Dorsolateral prefrontal cortex (tissue), 122 donors: ENCODE measurements at places on chromosomes 1 and 21.

DNA sequence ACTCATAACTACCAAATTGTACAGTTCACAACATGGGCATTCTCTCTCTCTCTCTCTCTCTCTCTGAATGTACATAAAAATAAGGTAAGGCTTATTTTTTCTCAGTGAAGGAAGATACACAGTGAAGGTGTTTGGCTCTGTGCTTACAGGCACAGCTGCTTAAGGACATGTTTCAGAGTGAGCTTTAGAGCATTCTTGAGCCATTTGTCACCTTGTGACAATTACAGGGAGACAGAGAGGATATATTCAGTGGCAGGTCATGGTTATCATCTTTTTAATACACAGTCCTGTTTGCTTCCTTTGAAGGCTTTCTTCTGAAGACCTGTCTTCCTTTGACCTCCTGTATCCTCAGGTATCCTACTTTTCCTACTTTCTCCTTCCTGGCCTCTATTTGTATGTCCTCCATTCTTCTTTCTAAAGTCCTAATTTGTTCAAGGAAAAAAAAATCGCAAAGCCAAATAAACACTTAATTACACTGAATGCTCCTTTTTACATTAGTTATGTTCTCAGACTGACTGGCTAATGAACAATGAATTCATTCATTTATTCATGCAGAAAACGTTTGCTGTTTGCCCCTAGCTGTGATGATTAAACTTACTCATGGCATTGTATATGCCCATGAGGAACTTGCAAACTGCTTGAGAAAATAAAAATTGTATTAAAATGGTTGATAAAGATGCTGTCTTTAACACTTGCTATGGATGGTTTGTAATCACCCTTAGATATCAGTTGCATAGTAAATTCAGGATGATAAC, 33.4 kb downstream of the HSD17B7 start:
- DNase-seq, result no peak

DNA sequence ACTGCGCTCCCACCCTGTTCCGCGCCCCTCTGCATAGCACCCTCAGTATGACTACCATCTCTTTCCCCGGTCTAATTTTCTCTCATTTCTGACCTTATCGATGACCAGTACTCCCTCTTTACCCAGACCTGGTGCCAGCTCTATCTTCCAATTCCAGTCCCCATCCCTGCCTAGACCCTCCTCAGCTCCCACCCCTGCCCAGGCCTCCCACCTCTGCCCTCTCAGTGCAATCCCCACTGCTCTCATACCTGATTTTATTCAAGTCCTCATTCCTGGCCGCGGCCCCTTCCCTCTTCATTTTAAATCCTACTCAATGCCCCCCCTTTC, 1.3 kb downstream of the USP24 start:
- no peak for DNase-seq

GRCh38 chr1:44608141-44608540, 66.1 kb downstream of the TMEM53 start:
- DNase-seq, result no peak

- no peak for DNase-seq
Measured at GRCh38 chr1:23215751-23216449, 1.4 kb downstream of the HTR1D start.

DNA sequence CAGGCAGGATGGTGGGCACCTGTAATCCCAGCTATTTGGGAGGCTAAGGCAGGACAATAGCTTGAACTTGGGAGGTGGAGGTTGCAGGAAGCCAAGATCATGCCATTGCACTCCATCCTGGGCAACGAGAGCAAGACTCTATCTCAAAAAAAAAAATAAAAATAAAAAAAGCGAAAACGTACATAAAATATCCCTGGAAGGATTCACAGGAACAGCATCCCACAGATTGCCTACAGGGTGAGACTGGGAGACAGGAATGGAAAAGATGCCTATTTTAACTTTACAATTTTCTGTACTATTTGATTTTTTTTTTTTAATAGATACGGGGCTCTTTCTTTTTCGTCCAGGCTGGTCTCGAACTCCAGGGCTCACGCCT, 604 bp upstream of the NBPF3 start:
- no peak for DNase-seq

DNA sequence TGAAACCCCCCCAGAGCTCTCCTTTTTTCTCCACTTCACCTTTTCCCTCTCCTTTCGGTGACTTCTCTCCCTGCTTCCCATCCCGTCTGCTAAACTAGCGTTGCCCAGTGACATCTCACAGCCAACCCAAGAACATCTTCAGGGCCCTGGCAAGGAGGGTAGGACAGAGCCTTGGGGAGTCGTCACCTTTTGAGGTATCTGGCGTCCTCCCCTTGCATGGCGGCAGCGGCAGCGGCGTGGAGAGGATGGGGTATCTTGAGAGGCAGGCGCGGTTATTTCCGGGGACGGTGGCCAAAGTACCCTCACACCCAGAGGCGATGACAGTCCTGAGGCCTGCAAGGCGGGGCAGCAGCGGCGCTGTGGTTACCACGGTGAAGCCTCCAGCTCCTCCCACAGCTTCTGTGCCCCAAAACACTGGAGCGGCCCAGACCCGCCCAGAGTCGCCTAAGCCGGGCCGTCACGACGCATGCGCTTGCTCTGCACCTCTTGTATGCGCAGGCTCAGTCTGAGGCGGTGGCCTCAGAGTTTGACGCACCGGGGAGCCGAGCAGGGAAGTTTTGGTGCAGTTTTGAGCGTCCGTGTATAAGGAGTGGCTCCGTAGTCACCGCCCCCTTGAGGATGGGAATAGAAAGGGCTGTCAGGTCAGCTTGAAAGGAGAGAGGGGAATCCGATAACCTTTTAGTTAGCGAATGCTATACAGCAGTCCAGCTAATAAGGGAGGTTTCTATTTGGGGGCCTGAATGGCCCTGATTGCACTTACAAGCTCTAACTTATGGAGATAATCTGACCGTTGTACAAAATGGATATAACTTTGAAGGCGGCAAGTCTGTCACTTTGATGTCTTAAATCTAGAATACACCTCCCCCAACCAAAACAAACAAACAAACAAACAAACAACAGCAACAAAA, at the start of gene KIFAP3:
Gene KIFAP3 (minus strand): TSS at position 446 of the 908 bp plus-strand sequence. CDS start 228 bp downstream, at position 218.
- peak; percentile 90 for DNase-seq

DNA sequence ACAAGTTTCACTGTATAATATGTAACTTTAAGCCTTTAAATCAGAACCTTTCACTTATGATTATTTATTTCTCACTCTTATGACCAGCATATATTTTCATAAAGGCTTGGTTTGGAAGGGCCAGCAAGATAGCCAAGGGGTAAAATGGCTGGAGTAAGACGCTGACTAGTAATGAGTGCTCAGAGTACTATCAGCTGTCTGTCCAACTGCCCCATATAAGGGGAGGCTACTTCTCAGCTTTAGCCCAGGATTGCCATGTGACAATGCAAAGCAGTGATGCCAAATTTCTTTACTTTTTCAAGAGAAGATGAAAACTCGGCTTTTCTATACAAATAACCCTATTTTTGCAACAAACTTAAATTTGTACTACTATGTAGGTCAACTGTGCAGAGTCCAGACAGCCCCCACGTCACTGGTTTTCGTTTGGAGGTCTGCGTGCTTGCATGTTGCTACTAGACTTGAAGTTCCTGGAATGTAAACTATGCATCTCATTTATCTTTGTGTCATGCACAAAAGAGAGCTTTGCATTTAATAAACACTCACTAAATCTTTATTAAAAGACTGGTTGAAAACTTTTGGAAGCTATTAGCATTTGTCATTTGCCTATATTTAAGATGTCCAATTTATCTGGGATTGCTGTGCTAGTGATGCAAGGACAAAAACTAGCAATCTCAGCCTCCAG, 110.4 kb downstream of the TNFSF18 start:
- DNase-seq, result no peak

GRCh38 chr1:222284466-222284865, 263.4 kb downstream of the HHIPL2 start:
- no peak for DNase-seq

DNA sequence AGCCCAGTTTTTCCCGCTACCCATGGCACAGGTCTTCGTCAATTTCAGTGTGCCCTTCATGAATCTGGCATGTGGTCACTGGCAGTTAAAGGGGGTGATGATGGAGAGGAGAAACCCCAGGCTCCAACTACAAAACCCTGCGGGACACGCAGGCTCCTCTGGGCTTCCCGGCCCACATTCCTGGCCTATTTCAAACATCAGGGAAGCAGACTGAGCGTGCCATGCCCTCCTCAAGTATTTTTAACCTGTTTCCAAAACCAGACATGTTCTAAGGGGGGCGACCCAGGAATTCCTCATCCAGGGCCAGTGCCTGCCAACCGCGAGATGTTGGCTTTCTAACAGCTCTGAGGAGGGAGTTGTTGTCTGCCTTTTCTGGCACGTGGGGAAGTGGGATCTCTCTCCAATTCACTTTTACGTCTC, 85.1 kb downstream of the CAPZB start:
- DNase-seq, result no peak

DNA sequence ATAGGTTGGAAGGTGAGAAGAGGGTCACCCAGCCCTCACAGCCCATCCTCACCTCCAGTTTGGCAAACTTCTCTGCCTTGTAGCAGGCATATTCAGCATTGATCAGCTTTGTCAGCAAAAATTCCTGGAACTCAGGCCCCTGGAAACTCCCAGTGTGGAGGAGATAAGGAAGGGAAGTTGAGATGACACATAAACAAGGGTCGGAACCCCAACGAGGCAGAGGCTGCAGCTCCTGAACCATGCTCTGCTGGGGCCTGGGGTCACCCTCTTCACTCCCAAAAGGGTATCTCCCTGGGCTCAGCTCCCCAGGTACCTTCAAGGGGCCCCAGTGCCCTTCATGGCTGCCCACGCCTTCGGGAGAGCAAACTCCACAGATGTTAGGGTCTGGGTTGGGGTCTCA, 60.4 kb downstream of the RAP1GAP start:
- DNase-seq, result no peak

- DNase-seq, result no peak
Measured at GRCh38 chr1:27526569-27527222, 36.7 kb upstream of the WASF2 start.

DNA sequence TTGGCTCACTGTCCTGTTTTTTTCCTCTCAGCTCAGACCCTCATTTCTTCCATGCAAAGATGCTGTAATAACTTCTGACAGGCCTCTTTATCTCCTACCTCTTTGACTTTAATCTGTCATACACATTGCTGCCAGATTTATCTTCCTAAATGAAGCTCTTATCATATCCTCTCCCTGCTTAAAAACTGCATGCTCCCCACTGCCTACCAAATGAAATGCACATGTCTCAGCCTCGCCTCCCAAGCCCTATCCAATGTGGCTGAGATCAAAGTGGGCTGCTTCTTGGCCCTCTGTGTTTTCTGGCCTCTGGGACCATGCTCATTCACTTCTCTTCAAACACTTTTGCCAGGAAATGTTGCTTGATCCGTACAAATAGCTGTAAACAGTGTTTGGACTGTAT, 38.3 kb downstream of the IRF2BP2 start:
- DNase-seq, result no peak

DNA sequence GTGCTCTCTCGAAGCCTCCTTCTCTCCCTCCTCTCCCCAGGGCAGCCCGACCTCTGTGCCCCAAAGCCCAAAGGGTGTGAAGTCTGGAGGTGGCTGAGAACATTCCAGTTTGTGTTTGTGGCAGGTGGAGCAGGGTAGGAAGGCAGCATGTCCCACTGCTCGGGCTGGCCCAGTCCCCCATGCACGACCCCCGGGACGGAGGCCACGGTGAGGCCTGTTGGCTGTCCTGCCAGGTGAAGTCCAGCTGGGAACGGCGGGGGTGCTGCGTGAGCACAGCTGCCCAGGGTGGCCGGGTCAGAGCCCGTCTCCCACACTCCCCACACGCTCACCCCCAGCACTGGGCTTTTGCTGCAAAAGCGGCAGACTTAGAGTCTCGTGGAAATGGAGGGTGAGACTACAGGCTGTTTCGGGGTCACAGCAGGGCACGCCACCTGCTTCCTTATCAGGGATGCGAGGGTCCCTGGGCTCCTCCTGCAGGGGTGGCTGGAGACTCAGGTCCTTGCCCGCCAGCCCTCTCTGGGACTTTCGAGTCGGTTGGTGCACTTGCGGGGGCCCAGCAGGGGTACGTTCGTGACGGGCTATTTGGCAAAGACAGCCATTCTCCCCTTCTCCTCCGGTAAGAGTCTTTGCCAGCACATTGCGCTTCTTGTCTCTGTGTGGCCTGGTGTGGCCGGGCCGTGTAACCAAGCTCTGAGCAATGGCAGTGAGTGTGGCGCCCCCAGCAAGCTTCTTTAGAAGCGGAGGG, 40.3 kb downstream of the MORN1 start:
- no peak for DNase-seq

GRCh38 chr1:73801912-73802429, 396.0 kb downstream of the LRRIQ3 start:
- DNase-seq, result no peak

DNA sequence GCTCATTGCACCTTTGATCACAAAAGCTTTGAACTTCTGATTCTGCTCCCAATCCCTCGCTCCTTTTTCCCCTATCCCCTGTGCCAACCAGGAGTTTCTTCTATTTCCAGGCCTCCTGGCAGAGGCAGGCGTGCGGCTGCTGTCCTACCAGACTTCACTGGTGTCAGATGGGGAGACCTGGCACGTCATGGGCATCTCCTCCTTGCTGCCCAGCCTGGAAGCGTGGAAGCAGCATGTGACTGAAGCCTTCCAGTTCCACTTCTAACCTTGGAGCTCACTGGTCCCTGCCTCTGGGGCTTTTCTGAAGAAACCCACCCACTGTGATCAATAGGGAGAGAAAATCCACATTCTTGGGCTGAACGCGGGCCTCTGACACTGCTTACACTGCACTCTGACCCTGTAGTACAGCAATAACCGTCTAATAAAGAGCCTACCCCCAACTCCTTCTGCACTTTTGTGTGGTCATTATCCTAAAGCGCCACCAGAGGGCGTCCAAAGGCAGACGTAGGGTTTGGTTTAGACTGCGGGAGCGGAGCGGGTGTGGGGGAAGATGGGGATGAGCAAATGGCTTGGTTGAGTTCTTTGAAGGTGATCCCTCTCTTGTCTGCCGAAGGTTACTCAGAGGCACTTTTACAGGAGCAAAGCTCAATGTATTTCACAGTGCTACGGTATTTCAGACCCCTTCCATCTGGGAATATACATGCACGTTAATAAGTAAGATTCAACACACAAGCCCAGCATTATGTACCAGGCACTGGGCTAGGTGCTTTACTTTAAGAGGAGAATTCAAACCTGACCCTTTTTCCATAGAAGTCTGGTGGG, 24.7 kb downstream of the HMGCS2 start:
- peak; percentile 50 for DNase-seq

GRCh38 chr1:232267092-232267836, 362.7 kb downstream of the SIPA1L2 start:
- DNase-seq, result no peak

- DNase-seq, result no peak
Measured at GRCh38 chr1:182340233-182341058, 51.1 kb downstream of the GLUL start.

GRCh38 chr1:232040260-232040659, 413.7 kb downstream of the DISC1 start:
- no peak for DNase-seq
